ENCODE measurements at places on chromosomes 3 and 15.
A peak's percentile ranks its signal among the peaks of the same experiment; 100 is the strongest.

- DNase-seq, result peak; percentile 65
These were observed 30.9 kb downstream of the MGLL start for GRCh38 chr3:127791221-127791913.

- peak; percentile 5 for DNase-seq
These were observed 96.3 kb downstream of the IGSF11 start for GRCh38 chr3:118938183-118938961.

DNA sequence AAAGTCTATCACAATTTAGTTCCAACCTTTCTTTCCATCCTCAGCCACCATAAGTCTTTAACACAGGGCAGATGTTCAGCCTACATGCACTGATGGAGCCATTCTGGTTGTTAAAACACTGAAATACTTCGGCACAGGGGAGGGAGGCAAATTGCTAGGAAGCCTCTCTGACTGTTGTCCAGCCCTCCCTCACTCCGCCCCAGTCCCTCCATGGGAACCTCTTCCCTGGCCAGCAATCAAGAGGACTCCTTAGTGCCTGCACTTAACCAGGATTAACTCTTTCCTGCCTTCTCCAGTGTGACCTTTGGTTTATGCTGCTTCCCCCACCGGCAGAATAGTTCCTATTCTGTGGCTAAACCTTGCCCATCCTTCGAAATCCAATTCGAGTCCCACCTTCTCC lies 47.0 kb upstream of the USP3 start:
- DNase-seq, result no peak

GRCh38 chr3:93992207-93992606 lies 12.3 kb downstream of the ARL13B start:
- DNase-seq, result no peak

- DNase-seq, result no peak
These were observed 144.9 kb downstream of the LIPC start for GRCh38 chr15:58576657-58577056.

GRCh38 chr15:58755956-58756355 lies 6.4 kb upstream of the ADAM10 start:
- no peak for DNase-seq

DNA sequence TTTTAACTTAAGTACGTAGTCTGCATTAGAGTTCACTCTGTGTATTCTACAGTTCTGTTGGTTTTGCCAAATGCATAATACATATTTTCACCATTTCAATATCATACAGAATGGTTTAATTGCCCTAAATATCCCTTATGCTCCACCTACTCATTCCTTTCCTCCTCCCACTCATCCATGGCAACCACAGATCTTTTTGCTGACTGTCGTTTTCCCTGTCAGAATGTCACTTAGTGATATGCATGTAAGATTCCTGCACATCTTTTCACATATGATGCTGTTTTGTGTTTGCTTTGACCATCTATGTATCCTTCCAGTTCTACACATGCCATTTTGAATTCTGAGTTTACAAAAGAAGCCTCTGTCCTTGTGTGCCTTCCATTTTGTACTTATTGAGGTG lies 36.7 kb downstream of the EPHA3 start:
- no peak for DNase-seq

GRCh38 chr3:115239717-115240116 lies 92.6 kb upstream of the ZBTB20 start:
- peak; percentile 87 for DNase-seq

DNA sequence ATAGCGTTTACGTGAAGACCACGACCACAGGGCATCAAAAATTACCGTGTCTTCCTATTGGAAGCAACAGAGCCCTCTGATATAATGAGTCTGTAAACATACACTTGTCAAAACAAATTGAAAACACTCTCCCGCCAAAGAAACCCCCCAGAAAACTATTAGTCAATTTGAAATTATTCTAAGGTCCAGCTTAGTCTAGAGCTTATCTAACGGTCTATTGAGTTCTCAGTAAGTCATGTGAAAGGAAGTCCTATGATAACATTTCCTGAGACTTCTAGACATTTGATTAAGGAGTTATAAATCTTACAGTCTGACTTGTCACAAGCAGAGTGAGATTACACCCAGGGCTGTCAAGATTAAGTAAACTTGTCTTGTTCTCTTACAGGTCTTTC lies 356.3 kb downstream of the FOXP1 start:
- DNase-seq, result peak; percentile 37

DNA sequence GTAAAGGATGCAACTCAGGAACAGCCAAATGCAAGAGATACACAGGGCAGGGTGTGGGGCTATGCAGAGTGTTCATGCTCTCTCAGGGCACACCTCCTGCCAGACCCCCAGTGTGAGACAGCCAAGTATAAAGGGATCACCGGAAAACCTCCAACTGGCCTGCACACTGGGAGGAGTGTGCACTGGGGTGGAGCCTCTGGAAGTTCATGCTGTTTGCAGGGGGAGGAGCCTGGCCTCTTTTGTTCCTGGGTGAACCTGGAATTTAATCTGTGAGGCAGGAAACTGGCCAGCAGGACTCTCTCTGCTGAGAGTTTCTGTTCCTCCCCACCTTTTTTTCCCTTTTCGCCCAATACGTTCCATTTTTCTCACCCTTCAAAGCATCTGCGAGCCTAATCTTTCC lies 204.1 kb downstream of the WNT5A start:
- DNase-seq, result no peak

GRCh38 chr15:38283010-38283409 lies 30.4 kb downstream of the SPRED1 start:
- DNase-seq, result no peak

DNA sequence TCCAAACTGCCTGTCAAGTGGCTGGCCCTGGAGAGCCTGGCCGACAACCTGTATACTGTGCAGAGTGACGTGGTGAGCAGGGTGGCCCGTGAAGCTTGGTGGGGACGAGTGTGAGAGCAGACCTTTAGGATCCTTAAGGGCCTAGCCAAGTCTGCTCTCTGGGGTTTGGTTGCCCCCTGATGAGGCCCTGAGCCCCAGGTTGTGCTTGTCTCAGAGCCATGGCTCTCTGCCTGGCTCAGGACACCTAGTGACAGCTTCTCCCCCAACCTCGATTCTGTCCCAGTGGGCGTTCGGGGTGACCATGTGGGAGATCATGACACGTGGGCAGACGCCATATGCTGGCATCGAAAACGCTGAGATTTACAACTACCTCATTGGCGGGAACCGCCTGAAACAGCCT lies 14.4 kb downstream of the TYRO3 start:
- no peak for DNase-seq

DNA sequence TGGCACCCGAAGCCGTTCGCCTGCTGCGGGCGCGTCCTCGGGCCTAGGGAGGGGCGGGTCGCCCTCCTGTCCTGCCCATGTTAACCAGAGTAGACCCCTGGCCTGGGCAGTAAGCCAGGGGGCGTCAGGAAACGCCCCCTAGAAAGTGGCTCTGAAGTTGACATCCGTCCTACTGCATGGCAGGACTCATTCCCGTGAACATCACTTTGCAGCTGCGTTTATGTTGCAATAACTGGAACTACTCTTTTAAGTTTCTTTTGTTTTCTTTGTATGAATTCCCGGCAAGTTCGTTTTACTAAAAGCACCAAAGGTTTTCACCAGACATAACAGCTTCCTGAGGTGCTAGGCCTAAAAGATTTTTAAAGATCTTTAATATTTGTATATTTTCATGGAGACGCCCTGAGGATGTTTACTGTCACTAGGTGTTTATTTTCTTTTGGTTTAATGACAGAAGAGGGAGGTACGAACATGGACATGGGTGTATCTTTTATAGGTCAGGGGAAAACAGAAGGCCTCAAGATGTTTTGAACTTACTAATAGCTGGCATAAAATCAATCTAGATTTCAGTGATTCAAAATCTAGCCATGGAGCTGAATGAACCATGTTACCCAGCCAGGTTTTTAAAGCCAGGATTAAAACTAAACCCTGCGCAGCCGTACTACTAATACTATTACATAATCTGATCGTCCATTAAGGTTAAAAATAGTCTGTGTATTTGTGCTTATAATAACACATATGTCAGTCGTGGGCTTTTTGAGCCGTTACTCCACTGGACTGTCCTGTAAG lies 1.0 kb downstream of the C15orf61 start:
- peak; percentile 44 for DNase-seq

DNA sequence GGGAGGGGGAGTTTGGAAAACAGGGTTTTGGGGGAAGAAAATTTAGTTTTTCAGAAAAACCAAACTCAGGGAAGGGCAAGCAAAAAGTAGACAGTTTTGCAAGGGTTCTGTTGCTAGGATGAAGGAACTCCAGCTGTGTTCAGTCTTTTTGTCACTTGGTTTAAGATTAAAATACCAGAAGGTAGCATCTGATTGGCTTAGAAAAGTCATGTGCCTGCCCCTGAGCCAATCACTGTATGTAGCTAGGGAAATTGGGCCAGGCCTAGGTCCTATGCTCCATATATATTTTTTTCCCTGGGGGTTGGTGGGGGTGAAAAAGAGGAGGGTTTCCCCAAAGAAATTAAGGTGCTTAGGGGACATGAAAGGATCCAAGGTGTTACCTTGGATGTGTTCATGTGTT lies 24.3 kb downstream of the CLDN11 start:
- DNase-seq, result peak; percentile 59

DNA sequence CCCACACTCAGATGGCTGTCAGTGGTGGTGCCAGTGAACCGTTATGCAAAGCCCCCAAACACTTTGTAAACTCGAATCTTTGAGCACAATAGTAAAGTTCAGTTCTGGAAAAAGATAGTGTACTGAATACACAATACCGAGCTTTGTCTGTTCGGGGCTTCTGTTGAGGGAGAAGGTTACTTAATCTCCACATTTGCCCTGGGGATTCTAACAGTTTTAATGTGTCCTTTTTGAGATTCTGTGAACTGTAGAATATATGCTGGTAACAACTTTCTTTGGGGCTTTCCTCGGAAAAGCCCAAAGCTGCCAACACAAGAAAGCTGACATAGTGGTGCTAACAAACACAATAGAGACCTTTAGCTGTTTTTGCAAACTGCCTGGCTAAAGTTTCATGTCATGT lies 686.5 kb downstream of the ROBO1 start:
- no peak for DNase-seq

- DNase-seq, result peak; percentile 81
These were observed 128.3 kb downstream of the ALCAM start for GRCh38 chr3:105495021-105495420.

- no peak for DNase-seq
These were observed 5.5 kb downstream of the LRRC31 start for GRCh38 chr3:169864270-169864669.
